Neural cell (in vitro differentiated cells): ENCODE measurements at places on chromosomes 2 and 18. TPM values are rescaled to one million over a fixed set of nuclear protein-coding genes. Genes with fewer than 3 reads are reported as not detected.

The TMEM37 gene
- polyA plus RNA-seq = not detected in 2 replicates

The WNT6 gene
- polyA plus RNA-seq = not detected in 2 replicates

The CCL20 gene
- not detected in 2 replicates for polyA plus RNA-seq

The LONRF2 gene
- 20.7 and 20.9 TPM in 2 replicates for polyA plus RNA-seq

The ANKRD30BL gene
- polyA plus RNA-seq = not detected in 2 replicates

The ATG9A gene
- polyA plus RNA-seq = 25.6 and 26.2 TPM in 2 replicates

The APLF gene
- 0.40 and 0.45 TPM in 2 replicates for polyA plus RNA-seq

The CKAP2L gene
- 0.78 and 1.5 TPM in 2 replicates for polyA plus RNA-seq

The NAT8 gene
- not detected in 2 replicates for polyA plus RNA-seq
